Endothelial cell of umbilical vein (primary cell): ENCODE measurements at places on chromosomes 16 and 17.

DNA sequence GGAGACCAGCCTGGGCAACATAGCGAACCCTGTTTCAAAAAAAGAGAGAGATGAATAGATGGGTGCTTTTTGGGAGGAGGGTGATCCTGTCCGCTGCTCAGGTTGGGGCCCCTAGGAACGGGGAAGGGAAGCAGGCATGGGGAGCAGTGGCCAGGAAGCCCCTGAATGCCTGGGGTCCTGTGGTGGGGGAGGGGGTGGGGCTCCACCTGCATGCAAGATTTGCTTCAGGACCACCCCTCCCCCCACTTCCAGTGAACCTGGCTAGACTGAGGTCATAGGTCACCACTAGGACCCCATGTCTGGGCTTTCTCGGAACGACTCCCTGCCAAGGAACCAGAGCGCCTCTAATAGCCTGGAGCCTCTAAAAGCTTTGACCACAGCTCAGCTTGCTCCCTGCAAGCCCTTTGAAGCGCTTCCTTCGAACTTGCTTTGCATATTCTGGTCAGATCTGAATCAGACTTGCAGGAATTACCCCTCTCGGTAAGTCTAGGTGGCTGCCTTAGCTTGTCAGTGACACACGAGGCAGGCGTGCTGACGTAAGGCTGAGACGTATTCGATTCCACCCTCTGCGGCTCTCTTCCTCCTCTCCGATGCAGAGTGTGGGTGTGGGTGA lies 3.7 kb downstream of the SOCS3 start:
- H3K4me3 ChIP-seq: no peak overlapping the region
- H3K27me3 ChIP-seq: no peaks in the 10 kb centered on the region
- H3K4me1 ChIP-seq: peaks cover 57% of the 10 kb centered on the region
- no peak for DNase-seq
- peaks cover 9% of the 10 kb centered on the region for H3K36me3 ChIP-seq
- H3K27ac ChIP-seq: no peak overlapping the region

DNA sequence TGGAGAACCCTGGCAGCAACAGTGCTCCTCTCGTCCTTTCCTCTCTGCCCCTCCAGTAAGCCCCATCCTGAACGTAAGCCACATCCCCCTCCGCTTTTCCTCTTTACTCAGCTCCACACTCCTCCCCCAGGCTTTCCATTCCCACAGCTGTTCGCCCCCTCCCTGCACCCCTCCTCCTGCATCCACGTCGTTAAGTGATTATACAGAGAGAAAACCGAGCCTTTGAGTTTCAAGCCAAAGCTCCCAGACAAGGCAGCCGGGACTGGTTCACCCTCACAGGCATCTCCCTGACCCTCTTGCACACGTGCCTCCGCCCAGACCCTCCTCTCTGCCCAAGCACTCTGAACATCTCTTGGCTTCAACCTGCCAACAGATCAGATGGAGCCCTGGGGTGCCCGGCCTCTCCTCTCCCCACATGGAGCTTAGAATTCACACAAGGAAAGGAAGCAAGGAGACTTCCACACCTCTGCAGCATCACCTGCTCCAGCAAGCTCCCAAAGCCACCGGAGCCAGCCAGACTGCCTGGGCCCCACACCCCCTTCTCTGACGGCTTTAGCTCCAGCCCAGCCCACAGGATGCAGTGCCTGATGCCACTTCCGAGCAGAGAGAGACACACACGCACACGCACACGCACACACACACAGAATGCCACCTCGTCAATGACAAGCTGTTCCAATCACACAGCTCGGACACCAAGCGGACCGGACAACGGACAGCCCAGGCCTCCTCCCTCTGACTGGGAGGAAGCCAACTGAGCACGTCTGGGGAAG lies 99.9 kb upstream of the CCL2 start:
- DNase-seq: no peak
- no peaks in the 10 kb centered on the region for H3K36me3 ChIP-seq
- no peak overlapping the region for H3K4me3 ChIP-seq
- peaks cover 32% of the 10 kb centered on the region for H3K27me3 ChIP-seq
- no peaks in the 10 kb centered on the region for H3K4me1 ChIP-seq
- H3K27ac ChIP-seq: no peak overlapping the region

DNA sequence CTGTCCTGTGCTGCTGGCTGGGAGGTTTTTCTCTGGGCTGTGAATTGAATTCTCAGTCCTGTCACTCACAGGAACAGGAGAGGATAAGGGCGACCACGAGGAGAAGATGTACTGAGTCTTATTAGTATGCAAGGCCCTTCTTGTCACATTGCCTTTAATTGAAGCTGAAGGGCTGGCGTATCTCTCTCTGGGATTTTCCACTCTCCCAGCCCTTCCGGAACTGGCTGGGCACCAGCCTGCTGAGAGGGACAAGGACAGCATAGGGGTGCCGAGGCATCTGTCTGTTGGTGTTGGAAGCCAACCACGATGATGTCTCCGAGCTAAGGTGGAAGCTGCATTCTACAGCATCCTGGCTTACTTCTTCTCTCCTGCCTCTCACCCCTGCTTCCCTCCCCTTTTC lies 33.2 kb downstream of the GPRC5B start:
- no peak overlapping the region for H3K4me3 ChIP-seq
- no peak overlapping the region for H3K27ac ChIP-seq
- DNase-seq: peak; percentile 25
- no peaks in the 10 kb centered on the region for H3K36me3 ChIP-seq

- no peaks in the 10 kb centered on the region for H3K36me3 ChIP-seq
- H3K27ac ChIP-seq: no peak overlapping the region
- DNase-seq: no peak
- no peaks in the 10 kb centered on the region for H3K4me1 ChIP-seq
These were observed 274.4 kb upstream of the TOM1L1 start for GRCh38 chr17:54626146-54626703.

GRCh38 chr17:39246274-39246673 lies 20.5 kb upstream of the STAC2 start:
- H3K4me1 ChIP-seq: no peaks in the 10 kb centered on the region
- H3K27ac ChIP-seq: no peak overlapping the region
- DNase-seq: no peak
- no peaks in the 10 kb centered on the region for H3K27me3 ChIP-seq
- H3K4me3 ChIP-seq: no peak overlapping the region

DNA sequence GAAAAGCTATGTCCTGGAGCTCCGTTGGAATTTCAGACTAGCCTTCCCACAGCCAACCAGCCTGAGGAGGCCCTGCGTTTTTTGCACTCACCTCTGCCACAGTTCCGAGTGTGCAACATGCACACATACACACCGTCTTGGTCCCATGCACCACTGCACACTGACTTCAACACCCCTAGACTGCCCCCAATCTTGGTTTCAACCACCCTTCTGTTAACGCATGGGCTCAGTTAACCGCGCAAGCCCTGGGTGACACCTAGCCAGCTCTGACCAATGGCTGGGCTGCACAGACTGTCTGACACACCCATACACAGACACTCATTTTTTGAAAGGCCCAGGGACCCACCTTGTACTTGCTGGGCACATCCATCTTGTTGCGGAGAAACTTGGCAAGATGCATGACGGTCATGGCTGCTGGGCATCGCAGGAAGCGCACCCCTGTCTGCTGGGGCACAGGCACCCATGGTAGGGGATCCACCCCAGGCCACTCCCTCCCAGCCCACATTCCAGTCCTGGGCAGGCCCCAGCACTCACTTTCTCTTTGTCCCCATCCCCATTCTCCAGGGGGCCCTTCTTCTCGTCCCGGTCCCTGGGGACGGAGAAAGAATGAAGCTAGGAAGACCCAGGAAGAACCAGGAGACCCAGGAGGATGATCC lies 8.0 kb downstream of the CISD3 start:
- H3K4me3 ChIP-seq: no peak overlapping the region
- no peaks in the 10 kb centered on the region for H3K27me3 ChIP-seq
- DNase-seq: no peak

- no peaks in the 10 kb centered on the region for H3K27me3 ChIP-seq
- no peaks in the 10 kb centered on the region for H3K36me3 ChIP-seq
- H3K27ac ChIP-seq: no peak overlapping the region
- no peak for DNase-seq
These were observed 217.4 kb upstream of the ZFHX3 start for GRCh38 chr16:73265124-73265837.

- H3K36me3 ChIP-seq: no peaks in the 10 kb centered on the region
- H3K27ac ChIP-seq: peak overlapping the region; percentile 78
- DNase-seq: peak; percentile 59
- no peaks in the 10 kb centered on the region for H3K27me3 ChIP-seq
These were observed 730.7 kb downstream of the CDH11 start for GRCh38 chr16:64391063-64391600.

GRCh38 chr16:89194340-89195311 lies 5.7 kb downstream of the SLC22A31 start:
- H3K27ac ChIP-seq: no peak overlapping the region
- H3K27me3 ChIP-seq: peaks cover 1% of the 10 kb centered on the region
- no peak for DNase-seq
- no peak overlapping the region for H3K4me3 ChIP-seq
- no peaks in the 10 kb centered on the region for H3K4me1 ChIP-seq

DNA sequence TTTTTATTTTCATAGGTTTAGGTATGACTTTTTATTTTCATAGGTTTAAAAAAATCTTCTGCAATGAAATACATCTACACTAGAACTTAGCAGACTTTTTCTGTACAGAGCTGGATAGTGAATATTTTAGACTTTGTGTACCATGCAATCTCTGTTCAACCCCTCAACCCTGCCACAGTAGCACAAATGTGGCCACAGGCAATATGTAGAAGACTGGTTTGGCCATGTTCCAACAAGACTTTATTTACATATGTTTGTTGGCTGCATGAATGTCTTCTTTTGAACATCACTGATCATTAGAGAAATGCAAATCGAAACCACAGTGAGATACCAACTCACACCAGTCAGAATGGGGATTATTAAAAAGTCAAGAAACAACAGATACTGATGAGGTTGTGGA lies 229.2 kb downstream of the SHISA9 start:
- H3K27ac ChIP-seq: no peak overlapping the region
- H3K4me3 ChIP-seq: no peak overlapping the region
- no peaks in the 10 kb centered on the region for H3K27me3 ChIP-seq
- no peak for DNase-seq
- no peaks in the 10 kb centered on the region for H3K4me1 ChIP-seq
- no peaks in the 10 kb centered on the region for H3K36me3 ChIP-seq
